ENCODE measurements at places on chromosomes 16 and 17.

DNA sequence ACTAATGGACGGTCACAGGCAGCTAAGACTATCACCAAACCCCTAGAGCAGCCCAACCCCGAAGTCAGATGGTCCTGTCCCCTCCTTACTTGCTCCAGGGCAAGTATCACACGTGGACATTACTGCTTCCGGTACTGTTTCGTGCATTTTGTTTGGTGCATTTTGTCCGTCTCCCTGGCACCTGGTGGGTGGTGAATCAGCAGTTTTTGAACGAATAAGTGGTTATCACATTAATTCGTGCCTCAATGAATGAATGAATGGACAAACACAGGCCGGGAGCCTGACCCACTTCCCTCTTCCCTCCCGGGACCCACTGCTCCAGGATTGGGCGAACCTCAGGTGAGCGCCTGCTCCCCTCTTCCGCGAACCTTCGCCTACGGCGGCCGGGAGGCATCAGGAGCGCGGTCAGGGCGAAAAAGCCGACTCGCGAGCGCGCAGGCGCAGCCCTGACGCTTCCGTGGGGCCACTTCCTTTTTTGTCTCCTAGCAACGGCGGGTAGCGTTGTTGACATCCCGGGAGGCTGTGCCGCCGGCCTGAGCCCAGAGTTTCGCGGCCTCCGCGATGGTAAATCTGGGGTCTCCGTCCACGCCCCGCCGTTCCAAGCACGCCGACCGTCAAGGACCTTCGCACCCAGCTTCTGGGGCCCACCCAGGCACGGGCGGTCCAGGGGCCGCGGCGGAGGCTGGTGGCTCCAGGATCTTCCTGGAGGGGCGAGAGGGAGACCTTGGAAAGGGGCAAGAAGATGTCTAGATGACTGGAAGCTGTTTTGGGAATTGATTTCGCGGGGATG lies at the start of gene DYNLRB2:
Gene DYNLRB2 (plus strand): TSS at position 478 of the 790 bp plus-strand sequence. CDS start 84 bp downstream, at position 562.
- peak; percentile 83 for DNase-seq

DNA sequence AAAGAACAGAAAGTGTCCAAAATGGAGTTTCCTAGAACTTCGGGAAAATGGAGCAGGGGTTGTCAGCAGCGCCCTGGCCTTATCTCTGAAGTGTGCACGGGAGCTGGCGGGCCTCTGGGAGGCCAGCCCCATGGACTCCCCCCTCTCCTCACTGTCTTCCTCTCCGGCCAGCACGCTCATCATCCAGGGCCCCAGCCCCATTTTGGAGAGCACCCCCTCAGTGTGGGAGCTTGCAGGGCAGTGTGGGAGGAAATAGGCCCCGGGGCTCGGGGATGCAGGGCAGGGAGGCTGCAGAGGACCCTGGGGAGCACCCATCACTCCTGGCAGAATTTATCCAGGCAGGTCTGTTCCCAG lies 4.9 kb upstream of the PABPN1L start:
- no peak for DNase-seq

- DNase-seq = no peak
Observed at GRCh38 chr16:77148121-77148520, 42.9 kb upstream of the MON1B start.

- peak; percentile 26 for DNase-seq
Observed at GRCh38 chr16:3577302-3577752, at the start of gene NLRC3. NLRC3 (minus strand) TSS chr16:3577403; CDS start chr16:3565036, 12,367 bp downstream.

GRCh38 chr17:44901411-44901921 lies 2.2 kb upstream of the EFTUD2 start:
- no peak for DNase-seq
